ENCODE measurements at places on chromosomes 1 and 21. TPM values are rescaled to one million over a fixed set of nuclear protein-coding genes. Genes with fewer than 3 reads are reported as not detected.

CDK11B gene
- 22.2 TPM for total RNA-seq

TNN gene
- 1.4 TPM for total RNA-seq

KIF17 gene
- total RNA-seq, result 3.2 TPM

SPRR2F gene
- total RNA-seq, result not detected

LCE1B gene
- total RNA-seq, result 256 TPM

KIF21B gene
- total RNA-seq, result 1.6 TPM

OR6K2 gene
- total RNA-seq, result not detected

LCE6A gene
- total RNA-seq, result 95.7 TPM

HES3 gene
- total RNA-seq, result not detected

LRRN2 gene
- 0.32 TPM for total RNA-seq

DNA sequence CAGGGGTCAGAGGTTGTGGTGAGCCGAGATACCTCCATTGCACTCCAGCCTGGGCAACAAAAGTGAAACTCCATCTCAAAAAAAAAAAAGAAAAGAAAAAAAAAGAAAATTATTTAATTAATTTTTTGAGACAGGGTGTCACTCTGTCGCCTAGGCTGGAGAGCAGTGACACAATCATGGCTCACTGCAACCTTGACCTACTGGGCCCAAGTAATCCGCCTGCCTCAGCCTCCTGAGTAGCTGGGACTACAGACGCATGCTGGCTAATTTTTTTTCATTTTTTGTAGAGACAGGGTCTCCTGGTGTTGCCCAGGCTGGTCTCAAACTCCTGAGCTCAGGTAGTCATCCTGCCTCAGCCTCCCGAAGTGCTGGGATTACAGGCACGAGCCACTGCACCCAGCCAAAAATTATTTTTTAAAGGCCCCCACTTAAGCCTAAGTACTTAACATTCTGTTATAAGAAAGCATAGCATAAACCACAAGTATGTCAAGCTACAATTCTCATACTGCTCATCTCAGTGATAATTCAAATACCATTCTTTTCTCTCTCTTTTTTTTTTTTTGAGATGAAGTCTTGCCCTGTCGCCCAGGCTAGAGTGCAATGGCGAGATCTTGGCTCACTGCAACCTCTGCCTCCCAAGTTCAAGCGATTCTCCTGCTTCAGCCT lies 19.9 kb downstream of the NUCKS1 start:
- DNase-seq, result no peak

- no peak for DNase-seq
These were observed 18.4 kb downstream of the CCT3 start for GRCh38 chr1:156319664-156320063.

GRCh38 chr1:230568008-230568407 lies 74.3 kb upstream of the COG2 start:
- DNase-seq, result no peak

GRCh38 chr1:224274970-224275626 lies 54.9 kb downstream of the NVL start:
- no peak for DNase-seq

DNA sequence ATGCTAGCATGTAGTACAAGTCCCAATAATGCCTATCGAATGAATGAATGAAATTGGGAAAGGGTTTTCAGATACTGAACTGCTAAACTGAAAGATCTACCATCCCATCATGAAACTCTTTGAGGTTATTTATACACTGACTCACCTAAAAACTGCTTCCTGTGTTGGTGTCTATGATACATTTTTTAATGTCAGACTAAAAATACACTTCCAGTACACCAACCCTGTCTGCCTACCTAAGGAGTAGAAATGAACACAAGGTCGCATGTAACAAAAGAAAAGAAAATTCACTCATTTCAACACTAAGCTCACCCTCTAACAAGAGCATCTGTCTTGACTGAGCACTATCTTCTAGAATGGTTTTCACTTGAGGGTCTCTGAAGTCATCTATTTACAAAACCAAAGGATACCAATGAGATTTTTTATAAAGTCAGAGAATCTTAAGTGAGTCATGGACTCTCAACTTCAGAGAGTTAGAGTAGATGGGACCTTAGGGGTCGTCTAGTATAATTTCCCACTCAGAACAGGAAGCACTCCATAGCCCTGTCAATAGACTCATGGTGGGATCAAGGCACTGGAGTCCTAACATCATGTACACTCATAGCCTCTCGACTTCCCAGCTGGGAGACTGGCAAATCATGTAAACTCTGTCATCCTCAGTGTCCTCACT lies 53.4 kb downstream of the WLS start:
- no peak for DNase-seq

DNA sequence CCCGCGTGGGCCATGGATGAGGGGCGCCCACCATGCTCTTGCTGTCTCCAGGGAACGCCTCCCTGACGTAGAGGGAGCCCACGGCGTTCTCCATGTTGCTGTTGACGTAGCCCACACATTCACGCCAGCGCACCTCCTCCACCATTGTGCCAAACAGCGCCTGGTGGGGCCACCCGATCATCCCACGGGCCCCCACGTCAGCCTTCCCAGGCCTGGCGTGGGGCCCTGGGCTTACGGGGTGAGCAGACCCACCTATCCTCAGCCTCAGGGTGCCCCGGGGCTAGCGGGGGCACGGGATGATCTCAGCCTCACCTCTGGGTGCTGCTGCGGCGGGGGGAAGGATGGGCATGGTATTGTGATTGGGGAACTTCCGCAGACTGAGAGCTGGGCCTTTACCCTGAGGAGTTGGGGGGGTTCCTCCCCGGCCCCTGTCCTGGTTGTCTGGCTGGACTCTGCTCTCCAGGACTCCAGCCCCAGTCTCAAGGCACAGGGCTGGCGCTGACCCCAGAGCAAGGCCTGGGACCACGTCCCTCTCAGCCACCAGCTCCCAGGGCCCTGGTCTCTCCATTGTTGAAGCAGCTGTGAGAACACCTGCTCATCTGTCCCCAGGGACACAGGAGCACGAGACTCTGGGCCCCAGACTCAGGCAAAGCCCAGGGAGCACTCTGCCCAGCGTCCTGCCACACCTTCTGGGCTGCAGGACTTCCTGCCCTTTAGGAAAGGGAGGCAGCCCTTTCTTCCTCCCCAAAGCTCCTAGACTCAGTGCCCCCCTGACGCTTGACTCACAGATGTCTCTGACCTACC lies 10.2 kb downstream of the PRXL2B start:
- DNase-seq, result no peak

- peak; percentile 93 for DNase-seq
These were observed 19.1 kb downstream of the OPTC start for GRCh38 chr1:203512848-203513584.

GRCh38 chr21:16194788-16195537 lies 465.2 kb downstream of the USP25 start:
- no peak for DNase-seq

DNA sequence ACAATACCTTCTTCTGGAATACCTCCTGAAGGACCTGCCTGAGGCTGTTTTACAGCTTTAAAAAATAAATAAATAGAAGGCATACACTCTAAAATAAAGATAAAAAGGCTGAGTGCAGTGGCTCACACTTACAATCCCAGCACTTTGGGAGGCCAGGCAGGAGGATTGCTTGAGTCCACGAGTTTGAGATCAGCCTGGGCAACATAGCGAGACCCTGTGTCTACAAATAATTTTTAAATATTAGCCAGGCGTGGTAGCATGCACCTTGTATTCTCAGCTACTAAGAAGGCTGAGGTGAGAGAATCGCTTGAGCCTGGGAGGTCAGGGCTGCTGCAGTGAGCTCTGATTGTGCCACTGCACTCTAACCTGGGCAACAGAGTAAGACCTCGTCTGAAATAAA lies 75.0 kb downstream of the OSBPL9 start:
- no peak for DNase-seq

- DNase-seq, result no peak
These were observed 2.1 kb downstream of the ARMH1 start for GRCh38 chr1:44676484-44677200.

GRCh38 chr1:119960501-119960900 lies 64.2 kb upstream of the ADAM30 start:
- no peak for DNase-seq

DNA sequence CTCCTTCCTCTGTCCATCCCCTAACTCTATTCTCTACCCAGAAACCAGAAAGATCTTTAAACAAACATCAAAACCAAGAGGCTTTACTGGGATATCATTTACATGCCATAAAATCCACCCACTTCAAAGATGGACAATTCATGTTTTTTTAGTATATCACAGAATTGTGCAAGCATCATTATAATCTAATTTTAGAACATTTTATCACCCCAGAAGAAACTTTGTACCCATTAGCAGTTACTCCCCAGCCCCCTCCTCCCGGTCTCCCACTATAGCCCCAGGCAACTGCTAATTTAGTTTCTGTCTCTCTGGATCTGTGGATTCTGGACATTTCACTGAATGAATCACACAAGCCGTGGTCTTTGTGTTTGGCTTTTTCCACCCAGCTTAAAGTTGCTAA lies 4.8 kb upstream of the SELENON start:
- DNase-seq, result no peak

GRCh38 chr1:56824938-56825337 lies 5.7 kb upstream of the FYB2 start:
- DNase-seq, result no peak

DNA sequence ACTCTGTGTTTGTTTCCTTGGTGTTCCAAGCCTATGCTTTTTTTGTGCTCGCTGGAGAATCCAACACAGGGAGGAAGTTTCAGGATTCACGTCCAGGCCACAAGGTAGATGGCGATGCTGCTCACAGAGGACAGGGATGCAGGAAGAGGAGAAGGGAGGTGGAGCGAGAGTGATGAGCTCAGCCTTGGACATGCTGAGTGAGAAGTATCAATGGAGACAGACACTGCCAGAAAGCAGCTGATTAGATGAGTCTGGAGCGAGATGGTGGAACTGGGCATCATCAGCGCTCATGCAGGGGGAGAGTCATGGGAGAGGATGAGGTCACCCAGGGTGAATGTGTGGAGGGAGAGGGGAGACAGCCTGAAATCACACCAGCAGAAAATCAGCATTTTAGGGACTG lies 110.0 kb downstream of the GLUL start:
- DNase-seq, result no peak

DNA sequence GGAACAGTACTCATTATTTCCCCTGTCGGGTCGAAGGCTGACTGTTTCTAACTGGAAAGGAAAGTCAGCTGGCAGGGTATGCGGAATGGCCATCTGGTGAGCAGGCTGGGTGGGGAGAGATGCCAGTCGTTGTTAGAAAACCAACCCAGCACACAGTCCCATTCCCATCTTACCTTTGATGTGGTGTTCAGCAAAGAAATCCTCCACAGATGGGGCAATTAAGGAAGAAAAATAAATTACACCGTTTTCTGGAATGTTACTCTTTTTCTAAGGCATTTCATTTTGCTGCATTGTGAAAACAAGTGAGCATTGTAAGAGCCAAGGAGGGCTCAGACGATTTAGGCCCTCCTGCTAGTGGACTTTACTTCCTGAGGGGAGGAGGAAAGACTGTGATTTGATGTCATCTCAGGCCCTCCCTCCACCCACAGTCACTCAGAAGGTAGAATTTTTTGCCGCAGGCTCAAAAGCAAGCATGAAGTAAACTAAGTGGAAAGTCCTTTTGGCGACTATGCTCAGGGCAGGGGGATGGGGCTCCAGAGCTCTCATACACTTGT lies at the start of gene SLC16A4:
Gene SLC16A4 (minus strand): TSS at position 335 of the 554 bp plus-strand sequence. CDS start 1,703 bp downstream, outside the sequence.
- DNase-seq, result no peak

- no peak for DNase-seq
These were observed 8.7 kb upstream of the TDRD10 start for GRCh38 chr1:154493276-154493675.

DNA sequence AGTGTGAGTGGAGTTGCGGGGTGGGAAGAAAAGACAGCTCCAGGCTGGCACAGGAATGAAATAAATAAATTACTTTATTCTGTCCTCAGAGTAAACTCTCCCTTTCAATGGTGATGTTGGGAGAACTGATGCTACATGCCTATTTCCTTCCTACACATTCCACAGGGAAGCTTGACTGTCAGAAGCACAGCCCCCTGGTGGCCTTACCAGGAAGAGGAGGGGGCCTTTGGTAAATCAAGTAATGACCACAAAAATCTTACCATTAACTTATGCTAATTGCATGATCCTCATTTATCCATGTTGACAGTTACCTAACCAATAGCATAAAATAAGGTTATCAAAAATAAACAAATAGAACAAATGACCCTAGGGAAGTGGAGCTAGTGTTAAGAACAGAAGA lies 605.0 kb upstream of the PKN2 start:
- DNase-seq, result no peak

Data from lower leg skin (tissue), 4 donors.